ENCODE measurements at places on chromosomes 4 and X. TPM values are rescaled to one million over a fixed set of nuclear protein-coding genes. Genes with fewer than 3 reads are reported as not detected.
A peak's percentile ranks its signal among the peaks of the same experiment; 100 is the strongest.

DNA sequence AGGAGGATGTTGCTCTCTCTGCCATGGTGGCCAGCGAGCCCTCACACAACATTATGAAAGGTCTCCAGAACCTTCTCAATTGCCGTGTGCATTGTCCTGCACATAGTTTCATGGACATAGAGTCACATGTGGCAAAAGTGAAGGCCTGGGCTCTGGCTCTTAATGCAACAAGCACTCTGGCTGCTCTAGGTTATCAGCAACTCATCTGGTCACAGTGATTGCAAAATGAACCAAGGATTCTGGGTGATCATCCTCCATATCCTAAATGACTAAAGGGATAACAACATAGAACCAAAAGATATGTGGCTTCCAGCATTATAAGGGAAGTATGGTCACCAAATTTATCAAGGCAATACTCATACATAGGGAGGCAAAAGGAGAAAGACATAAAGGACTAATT lies 175.2 kb downstream of the MGST2 start:
- no peak overlapping the region for H3K4me3 ChIP-seq
- no peaks in the 10 kb centered on the region for H3K27me3 ChIP-seq
- H3K27ac ChIP-seq = no peak overlapping the region
- peaks cover 8% of the 10 kb centered on the region for H3K4me1 ChIP-seq

Gene HPGD
- total RNA-seq = 39.8 TPM

DNA sequence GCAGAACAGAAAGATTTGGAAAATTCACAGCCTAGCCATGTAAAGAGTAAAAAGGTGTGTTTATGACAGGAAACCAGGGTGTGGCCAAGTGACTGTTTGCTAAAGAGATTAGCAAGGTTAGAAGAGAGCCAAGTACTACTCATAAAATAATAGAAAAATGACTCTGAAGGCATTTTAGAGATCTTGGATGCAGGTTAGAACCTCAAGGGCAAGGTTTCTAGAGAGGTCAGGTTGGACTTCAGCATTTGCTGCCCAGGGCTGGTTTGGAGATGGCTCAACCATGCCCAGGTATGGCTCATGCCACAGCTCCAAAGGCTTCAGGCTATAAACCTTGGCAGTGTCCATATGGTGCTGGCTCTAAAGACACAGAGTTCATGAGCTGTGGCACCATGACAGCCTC lies 40.6 kb upstream of the ADGRA3 start:
- no peaks in the 10 kb centered on the region for H3K4me1 ChIP-seq
- H3K4me3 ChIP-seq = no peak overlapping the region
- H3K27me3 ChIP-seq = no peaks in the 10 kb centered on the region
- no peak for DNase-seq
- H3K27ac ChIP-seq = no peak overlapping the region

- H3K27ac ChIP-seq = no peak overlapping the region
- no peak for DNase-seq
- no peaks in the 10 kb centered on the region for H3K4me1 ChIP-seq
- no peaks in the 10 kb centered on the region for H3K36me3 ChIP-seq
- no peak overlapping the region for H3K4me3 ChIP-seq
- no peaks in the 10 kb centered on the region for H3K27me3 ChIP-seq
Observed at GRCh38 chr4:74284053-74284452, 24.2 kb upstream of the EPGN start.

DNA sequence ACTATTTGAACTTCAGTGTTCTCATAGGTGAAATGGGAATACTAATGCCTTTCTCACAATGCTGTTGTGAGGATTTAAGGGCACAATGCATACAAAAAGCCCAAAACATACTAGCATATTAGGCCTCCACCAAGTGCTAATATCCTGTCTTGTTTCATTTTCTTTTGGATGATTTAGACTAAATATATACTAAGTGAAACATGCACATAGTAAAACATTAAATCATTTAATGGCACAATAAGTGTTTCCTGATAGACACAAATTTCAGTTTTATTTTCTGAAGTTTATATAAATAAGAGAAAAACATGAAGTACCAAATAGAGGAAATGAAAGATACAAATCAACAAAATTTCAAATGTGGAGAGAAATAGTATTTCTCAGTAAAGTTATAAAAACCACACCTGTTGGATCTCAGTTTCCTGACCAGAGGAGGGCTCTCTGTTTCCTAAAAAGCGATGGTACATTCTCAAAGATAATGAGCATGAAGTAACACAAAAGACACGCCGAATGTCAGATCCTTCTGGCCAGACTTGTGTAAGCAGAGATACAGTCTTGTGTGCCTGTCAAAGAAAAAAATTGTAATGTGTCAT lies 25.1 kb downstream of the DDX60 start:
- H3K4me3 ChIP-seq = no peak overlapping the region
- H3K4me1 ChIP-seq = no peaks in the 10 kb centered on the region
- no peak for DNase-seq
- peaks cover 4% of the 10 kb centered on the region for H3K36me3 ChIP-seq
- H3K27me3 ChIP-seq = no peaks in the 10 kb centered on the region
- no peak overlapping the region for H3K27ac ChIP-seq

Gene NEIL3
- total RNA-seq = 0.76 TPM

DNA sequence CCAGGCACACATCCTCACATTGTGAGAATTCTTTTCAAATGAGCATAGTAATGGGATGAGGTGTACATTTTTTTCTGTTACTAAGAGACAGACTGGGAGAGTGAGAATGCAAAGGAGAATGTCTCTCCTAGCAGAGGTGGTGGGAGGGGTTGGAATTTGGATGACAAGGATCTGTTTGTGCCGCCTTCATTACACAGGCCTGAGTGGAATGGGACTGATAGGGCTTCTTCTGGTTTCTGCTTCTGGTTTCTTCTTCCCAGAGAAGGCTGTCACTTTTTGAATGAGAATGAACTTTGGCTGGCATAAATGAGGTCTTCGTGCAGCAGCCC lies 55.4 kb downstream of the C4orf51 start:
- no peaks in the 10 kb centered on the region for H3K36me3 ChIP-seq
- no peaks in the 10 kb centered on the region for H3K27me3 ChIP-seq
- H3K27ac ChIP-seq = peak overlapping the region; percentile 93
- H3K4me3 ChIP-seq = no peak overlapping the region
- peaks cover 55% of the 10 kb centered on the region for H3K4me1 ChIP-seq

DNA sequence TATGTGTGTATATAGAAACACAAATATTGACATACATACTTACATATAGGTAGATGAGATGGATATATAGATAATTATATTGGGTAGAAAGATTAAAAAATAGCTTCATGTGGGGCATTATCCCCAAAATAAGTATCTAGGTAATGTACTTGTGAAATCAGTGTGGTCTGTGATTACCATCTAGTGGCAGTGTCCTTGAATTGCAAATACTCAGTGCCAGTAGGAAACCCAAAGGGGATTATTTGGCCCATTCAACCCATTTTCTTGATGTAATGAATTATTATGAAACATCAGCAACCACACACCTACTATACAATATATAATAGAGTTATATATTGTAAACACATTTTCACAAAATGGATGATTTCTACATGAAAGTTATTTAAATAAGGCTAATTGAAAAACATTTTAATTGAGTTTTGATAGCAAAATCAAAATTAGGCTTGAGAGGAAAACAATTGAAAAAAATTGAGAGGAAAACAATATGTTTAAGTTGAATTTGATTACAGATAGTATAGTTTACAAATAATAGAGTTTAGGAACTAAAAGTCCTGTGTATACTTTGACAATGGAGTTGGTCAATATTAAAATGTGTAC lies 389.4 kb downstream of the GALNTL6 start:
- H3K4me3 ChIP-seq = no peak overlapping the region
- no peak overlapping the region for H3K27ac ChIP-seq
- no peak for DNase-seq

DNA sequence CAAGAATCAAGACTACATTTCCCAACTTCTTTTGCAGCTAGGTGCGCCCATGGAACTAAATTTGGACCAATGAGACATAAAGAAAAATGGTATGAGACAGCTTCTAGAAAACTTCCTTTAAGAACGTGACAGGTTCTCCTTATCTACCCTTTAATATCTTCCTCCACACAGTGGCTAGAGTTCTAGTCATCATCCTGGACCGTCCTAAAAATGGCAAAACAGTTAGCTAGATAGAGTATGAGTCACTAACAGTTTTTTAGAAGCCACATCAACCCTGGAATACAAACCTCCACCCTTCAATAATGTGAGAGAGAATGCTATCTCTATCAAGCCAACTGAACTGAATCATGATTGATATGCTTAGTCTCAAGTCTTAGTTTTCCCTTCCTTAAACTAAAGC lies 267.9 kb upstream of the SLC7A11 start:
- H3K27ac ChIP-seq = no peak overlapping the region
- no peak overlapping the region for H3K4me3 ChIP-seq
- H3K27me3 ChIP-seq = no peaks in the 10 kb centered on the region
- H3K36me3 ChIP-seq = no peaks in the 10 kb centered on the region
- no peak for DNase-seq

DNA sequence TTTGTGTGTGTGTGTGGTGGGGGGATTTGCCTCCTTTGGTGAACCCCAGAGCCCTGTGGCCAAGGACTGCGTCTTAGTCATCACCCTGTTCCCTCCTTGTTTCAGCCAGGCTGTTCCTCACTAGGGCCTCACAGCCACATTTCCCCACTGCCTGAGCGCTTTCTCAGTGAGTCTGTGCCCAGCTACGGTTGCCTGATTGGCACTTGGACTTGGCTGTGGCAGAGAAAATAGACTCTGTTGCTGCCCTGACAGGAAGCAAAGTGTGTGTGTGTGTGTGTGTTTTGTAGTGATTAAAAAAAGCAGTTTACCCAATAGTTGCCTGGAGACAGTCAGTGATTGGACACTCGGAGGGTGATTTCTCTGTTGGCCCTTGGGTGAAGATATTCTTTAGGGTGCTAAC lies 113.0 kb downstream of the UCHL1 start:
- H3K27ac ChIP-seq = peak overlapping the region; percentile 38
- H3K27me3 ChIP-seq = no peaks in the 10 kb centered on the region
- no peak overlapping the region for H3K4me3 ChIP-seq
- no peak for DNase-seq
- peaks cover 36% of the 10 kb centered on the region for H3K4me1 ChIP-seq

Gene PRDX4
- 57.6 TPM for total RNA-seq

GRCh38 chr4:78217557-78217956 lies 160.4 kb downstream of the FRAS1 start:
- H3K4me3 ChIP-seq = no peak overlapping the region
- no peaks in the 10 kb centered on the region for H3K4me1 ChIP-seq
- H3K36me3 ChIP-seq = no peaks in the 10 kb centered on the region
- no peaks in the 10 kb centered on the region for H3K27me3 ChIP-seq
- no peak for DNase-seq

Gene RBMXL3
- total RNA-seq = not detected

- no peaks in the 10 kb centered on the region for H3K27me3 ChIP-seq
- H3K4me1 ChIP-seq = no peaks in the 10 kb centered on the region
- DNase-seq = peak; percentile 16
Observed at GRCh38 chr4:128350449-128351045, 62.9 kb upstream of the PGRMC2 start.

DNA sequence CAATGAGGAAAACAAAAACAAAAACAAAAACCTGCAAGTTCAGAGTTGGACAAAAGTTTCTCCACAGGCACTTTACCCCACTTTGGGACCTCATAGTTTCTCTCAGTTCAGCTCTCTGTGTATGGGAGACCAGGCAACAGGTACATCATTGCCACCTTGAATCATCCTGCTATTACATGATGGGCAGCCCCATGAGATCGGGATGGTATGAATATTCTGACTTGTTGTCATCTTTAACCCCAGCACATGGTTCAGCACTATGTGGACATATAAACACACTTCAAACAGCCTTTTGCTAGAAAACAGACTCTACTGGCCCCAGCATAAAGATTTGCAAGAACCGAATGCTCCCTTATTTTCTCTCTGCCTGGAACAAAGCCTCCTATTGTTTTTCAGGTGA lies 176.9 kb upstream of the SCML1 start:
- no peak overlapping the region for H3K27ac ChIP-seq
- no peaks in the 10 kb centered on the region for H3K4me1 ChIP-seq
- no peaks in the 10 kb centered on the region for H3K36me3 ChIP-seq
- no peaks in the 10 kb centered on the region for H3K27me3 ChIP-seq

GRCh38 chr4:168272488-168272887 lies 46.1 kb downstream of the DDX60 start:
- no peak for DNase-seq
- H3K4me1 ChIP-seq = no peaks in the 10 kb centered on the region
- peaks cover 90% of the 10 kb centered on the region for H3K36me3 ChIP-seq

DNA sequence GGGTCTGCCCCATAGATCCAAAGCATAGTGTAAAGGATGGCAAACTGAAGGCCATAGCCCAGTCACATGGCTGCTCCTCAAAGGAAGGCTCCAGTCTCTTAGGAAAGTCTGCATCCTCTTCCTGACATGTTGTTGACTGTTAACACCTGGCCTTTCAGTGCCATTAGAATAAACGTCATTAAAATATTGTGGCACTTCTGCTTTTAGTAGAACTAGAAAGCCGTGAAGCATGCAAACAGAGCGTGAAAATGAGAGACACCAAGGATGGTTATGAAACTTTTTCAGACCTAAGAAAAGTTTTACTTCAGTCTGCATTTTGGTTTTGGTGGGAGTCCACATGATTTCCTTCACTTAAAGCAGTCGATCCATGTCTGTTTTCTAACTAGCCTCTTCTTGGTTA lies 41.1 kb upstream of the AFF2 start:
- no peak for DNase-seq
- H3K36me3 ChIP-seq = no peaks in the 10 kb centered on the region
- no peak overlapping the region for H3K27ac ChIP-seq
- no peak overlapping the region for H3K4me3 ChIP-seq

DNA sequence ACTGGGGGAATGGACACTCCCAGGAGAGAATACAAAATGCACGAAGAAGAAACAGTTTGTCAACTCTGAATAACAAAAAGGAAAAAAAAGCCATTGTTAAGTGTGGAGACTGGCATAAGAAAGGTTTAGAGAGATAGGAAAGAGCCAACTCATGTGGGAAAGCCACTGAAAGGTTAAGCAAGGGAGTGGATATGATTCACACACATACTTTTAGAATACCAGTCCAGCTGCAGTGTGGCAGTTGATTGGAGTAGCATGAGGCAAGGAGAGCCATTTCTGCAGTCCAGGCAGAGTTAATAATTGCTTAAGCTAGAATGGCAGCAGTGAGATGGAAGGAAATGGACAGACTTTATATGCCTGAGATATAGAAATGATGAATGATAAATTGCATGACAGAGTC lies 36.9 kb upstream of the ADAD1 start:
- no peaks in the 10 kb centered on the region for H3K4me1 ChIP-seq
- no peak overlapping the region for H3K4me3 ChIP-seq
- no peak for DNase-seq
- no peak overlapping the region for H3K27ac ChIP-seq
- no peaks in the 10 kb centered on the region for H3K27me3 ChIP-seq

Gene RASSF6
- 2.1 TPM for total RNA-seq

GRCh38 chr4:1075809-1076699 lies 37.3 kb downstream of the RNF212 start:
- H3K27ac ChIP-seq = no peak overlapping the region
- H3K4me1 ChIP-seq = no peaks in the 10 kb centered on the region
- no peak for DNase-seq
- H3K27me3 ChIP-seq = no peaks in the 10 kb centered on the region
- no peak overlapping the region for H3K4me3 ChIP-seq
